Effector CD8-positive, alpha-beta T cell (primary cell): ENCODE measurements at places on chromosomes 5 and 9.

GRCh38 chr5:98128271-98128670, 645.2 kb upstream of the RGMB start:
- no peak for DNase-seq

DNA sequence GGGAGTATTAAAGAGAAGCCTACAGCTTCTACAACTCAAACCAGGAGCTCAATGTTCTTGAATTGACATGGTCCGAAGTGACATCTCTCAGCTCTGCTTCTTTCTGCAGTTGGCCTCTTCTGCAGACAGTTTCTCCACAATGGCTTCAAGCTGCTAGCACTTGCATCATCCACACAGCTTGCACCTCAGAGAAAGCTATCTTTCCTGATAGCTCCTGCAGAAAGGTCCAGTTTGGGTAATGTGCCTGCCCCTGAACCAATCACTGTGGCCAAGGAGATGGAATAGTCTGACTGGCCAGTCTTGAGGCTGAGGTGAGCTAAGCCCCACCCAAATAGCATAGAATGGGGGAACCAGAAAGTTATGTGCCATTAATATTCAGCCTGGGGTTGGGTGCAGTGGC, 95.8 kb upstream of the ABCA1 start:
- no peak for DNase-seq

- no peak for DNase-seq
Observed at GRCh38 chr5:181235323-181235688, 8.4 kb downstream of the RACK1 start.

GRCh38 chr5:178341851-178342140, 109.2 kb upstream of the PHYKPL start:
- no peak for DNase-seq

DNA sequence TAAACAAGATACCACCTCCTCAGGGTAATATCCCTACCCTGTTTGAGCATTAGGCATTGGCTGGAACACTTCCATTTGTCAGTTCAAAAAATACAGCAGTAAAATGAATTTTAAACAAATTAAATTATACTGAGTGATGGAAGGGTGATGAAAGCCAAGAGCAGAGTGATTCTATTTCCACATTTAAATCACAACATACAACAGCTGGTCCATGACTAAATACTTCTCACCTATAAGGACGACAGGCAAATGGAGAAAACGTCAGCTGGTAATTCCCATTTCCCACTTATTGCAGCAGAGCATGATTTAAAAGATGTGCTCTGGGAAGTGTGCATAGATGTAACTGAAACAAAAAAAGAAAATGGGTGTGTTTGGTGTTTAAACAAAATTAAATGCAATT, 543.6 kb upstream of the DAB2 start:
- no peak for DNase-seq

DNA sequence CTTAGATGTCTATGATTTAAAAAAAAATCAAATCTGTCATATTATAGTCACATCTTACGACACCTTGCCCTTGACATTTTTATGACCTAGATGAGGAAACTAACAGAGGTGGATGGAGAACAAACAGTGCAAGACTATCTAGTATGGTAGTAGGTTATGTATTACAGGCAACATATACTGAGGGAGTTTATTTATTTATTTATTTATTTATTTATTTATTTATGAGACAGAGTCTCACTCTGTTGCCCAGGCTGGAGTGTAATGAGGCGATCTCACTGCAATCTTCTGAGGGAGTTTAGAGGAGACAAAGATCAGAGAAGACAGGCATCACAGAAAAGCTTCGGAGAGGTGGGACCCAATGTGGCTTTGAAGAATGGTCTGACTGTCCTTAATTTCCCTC, 4.5 kb upstream of the PBX3 start:
- no peak for DNase-seq

- DNase-seq: no peak
Observed at GRCh38 chr5:35004200-35004599, 43.5 kb downstream of the AGXT2 start.

- no peak for DNase-seq
Observed at GRCh38 chr9:88224938-88225337, 86.7 kb upstream of the SPATA31C2 start.

GRCh38 chr5:54211912-54212311, 98.5 kb downstream of the ARL15 start:
- no peak for DNase-seq

- no peak for DNase-seq
Observed at GRCh38 chr9:4168526-4168925, 131.3 kb downstream of the GLIS3 start.

- no peak for DNase-seq
Observed at GRCh38 chr5:35626108-35626507, 8.4 kb downstream of the SPEF2 start.

DNA sequence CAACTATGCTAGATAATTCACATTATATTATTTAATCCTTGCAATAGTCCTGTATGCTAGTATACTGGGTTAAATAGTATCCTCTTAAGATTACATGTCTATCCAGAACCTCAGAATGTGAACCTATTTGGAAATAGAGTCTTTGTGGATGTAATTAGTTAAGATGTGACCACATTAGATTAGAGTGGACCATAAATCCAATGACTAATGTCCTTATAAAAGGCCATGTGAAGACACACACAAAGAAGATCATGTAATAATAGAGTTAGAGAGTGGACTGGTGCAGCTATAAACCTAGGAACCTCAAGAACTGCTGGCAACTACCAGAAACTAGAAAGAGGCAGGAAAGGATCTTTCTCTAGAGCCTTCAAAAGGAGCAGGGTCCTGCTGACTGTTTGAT, 263.6 kb upstream of the PTGER4 start:
- DNase-seq: no peak

- DNase-seq: no peak
Observed at GRCh38 chr5:66519626-66520025, 76.6 kb upstream of the MAST4 start.

DNA sequence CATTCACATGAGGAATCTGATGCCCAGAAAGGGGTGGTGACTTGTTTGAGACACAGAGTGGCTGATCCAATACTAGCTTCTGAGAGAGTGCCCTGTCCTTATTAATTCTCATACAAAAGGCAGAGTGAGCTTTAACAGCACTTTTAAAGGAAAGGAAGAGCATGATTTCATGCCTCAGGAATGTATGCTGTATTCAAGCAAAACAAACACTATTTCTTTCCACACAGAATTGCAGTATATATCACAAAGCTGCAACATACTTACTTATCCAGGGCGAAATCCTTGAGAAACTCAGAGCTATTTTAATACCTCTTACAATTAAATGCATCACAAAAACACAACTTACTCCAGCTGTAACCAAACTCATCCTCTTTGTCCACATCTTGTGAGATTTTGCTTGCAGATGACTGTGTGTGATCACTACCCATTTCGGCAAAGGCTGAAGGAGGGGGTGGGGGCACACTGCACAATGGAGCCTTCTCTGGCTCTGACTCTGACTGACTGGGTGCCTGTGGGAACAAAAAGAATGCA, 139.8 kb downstream of the MPDZ start:
- DNase-seq: no peak

DNA sequence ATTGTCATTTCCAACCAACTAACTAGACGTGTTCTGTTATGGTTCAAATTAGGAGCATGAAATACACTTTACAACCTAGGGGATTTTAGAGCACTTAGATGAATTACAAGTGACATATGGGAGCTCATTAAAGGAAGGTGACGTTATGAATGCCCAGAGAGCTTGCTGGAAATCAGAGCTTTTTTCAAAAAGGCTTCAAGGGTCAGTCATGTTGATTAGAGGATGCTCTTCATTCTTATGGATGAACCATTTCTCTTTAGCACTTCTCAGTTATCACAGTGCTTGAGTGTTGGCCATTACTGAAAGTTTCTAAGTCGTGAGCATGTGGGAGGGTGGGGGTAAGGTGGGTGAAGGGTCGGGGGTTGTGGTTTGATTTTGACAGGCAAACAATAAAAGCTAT, 1245.5 kb upstream of the DMAC1 start:
- DNase-seq: no peak

GRCh38 chr9:136373300-136374182, at the start of gene CARD9:
CARD9 (minus strand) TSS chr9:136373669; CDS start chr9:136372078, 1,591 bp downstream.
- DNase-seq: no peak

DNA sequence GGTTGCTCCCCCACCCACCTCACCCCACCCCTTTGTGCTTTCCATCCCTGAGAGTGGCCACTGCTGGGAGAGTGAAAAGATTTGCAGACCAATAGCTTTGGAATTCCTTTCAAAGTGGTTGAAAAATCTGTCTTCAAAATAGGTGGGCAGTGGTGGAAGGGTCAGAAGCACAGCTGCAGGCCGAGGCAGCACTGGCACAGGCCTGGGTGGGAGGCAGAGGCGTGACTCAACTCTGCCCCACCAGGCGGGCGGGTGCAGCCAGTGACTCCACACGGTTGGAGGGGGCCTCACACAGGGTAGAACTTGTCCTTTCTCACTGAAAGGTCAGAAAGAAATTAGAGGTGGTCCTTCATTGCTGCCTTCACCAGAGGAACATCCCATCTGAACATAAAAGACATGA, 214.9 kb upstream of the TBCA start:
- DNase-seq: no peak

GRCh38 chr5:79992891-79993657, 2.0 kb upstream of the MTX3 start:
- DNase-seq: no peak

- DNase-seq: no peak
Observed at GRCh38 chr9:102569436-102569835, 425.7 kb upstream of the CYLC2 start.

GRCh38 chr5:83608122-83608521, 112.5 kb downstream of the HAPLN1 start:
- no peak for DNase-seq

- no peak for DNase-seq
Observed at GRCh38 chr9:28542928-28543327, 969.6 kb upstream of the C9orf72 start.
